ENCODE measurements at places on chromosomes 5 and 9. TPM values are rescaled to one million over a fixed set of nuclear protein-coding genes. Genes with fewer than 3 reads are reported as not detected.

DNA sequence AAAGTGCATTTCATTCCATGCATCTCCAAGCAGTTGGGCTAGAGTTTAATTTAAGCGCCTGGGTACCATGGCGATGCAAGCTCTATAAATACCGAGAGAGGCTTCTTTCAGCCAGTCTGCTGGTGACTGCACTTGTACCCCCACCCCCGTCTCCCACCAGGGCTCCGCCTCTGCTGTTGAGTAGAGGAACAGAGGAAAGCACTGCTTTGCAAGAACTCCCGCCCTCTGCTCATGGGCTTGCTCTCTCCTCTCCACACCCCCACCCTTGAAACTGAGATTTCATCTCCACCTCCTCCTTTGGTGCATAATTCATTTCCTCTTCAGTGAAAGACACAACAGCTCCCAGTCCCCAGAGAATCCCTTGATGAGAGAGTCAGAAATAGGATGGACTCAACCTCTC, 5.1 kb upstream of the WWC1 start:
- no peak for DNase-seq

DNA sequence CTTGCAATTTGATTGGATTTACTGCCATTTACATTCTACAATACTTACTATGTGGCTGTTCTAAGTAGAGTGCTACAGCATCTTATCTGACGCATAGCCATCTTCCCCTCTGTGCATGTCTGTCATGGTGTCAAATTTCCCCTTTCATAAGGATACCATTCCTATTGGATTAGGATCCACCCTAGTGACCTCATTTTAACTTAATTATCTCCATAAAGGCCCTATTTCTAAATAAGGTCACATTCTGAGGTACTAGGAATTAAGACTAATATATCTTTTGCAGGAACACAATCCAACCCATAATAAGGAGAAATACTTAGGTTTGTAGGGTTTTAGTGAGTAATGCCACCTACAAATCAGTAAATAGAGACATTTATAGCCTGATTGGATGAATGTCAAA, 268.0 kb downstream of the ADAMTSL1 start:
- DNase-seq: no peak

GRCh38 chr9:131111186-131111853, 14.1 kb upstream of the NUP214 start:
- peak; percentile 69 for DNase-seq

Gene IL3
- total RNA-seq: not detected

DNA sequence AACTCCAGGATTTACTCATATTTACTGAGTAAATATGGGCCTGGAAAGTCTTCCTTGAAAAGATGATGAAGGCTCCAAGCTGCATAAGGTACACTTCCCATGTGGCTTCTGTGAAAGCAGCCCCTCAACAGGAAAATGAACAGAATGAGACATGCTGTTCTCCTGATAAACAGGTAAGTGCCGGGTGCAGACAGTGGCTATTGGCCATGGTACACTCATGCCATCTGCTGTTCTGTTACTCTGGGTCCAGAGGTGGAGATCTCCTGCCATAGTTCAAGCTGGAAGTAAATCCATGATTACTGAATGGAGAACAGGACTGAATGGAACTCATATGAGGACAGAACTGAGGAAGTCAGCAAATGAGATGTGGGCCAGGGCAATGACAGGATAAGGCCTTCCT, 103.6 kb downstream of the SLIT3 start:
- DNase-seq: no peak

Gene ZBED3
- total RNA-seq: 9.7 TPM
